ENCODE measurements at places on chromosomes 2 and 18. TPM values are rescaled to one million over a fixed set of nuclear protein-coding genes. Genes with fewer than 3 reads are reported as not detected.

SCN7A gene
- total RNA-seq = 40.0 TPM

GLI2 gene
- 23.6 TPM for total RNA-seq

NT5C1B gene
- total RNA-seq = not detected

NYAP2 gene
- total RNA-seq = not detected

- no peaks in the 10 kb centered on the region for H3K4me1 ChIP-seq
- no peak overlapping the region for H3K27ac ChIP-seq
- H3K4me3 ChIP-seq = no peak overlapping the region
- no peaks in the 10 kb centered on the region for H3K36me3 ChIP-seq
- H3K27me3 ChIP-seq = no peaks in the 10 kb centered on the region
Observed at GRCh38 chr18:3153107-3153704, 66.6 kb downstream of the MYOM1 start.

- no peaks in the 10 kb centered on the region for H3K36me3 ChIP-seq
- DNase-seq = no peak
- H3K27ac ChIP-seq = no peak overlapping the region
Observed at GRCh38 chr2:67510745-67511144, 113.6 kb downstream of the ETAA1 start.

- H3K27ac ChIP-seq = no peak overlapping the region
- H3K4me1 ChIP-seq = no peaks in the 10 kb centered on the region
- DNase-seq = no peak
- no peak overlapping the region for H3K4me3 ChIP-seq
- no peaks in the 10 kb centered on the region for H3K36me3 ChIP-seq
Observed at GRCh38 chr2:230665263-230665691, 47.4 kb upstream of the CAB39 start.

DNA sequence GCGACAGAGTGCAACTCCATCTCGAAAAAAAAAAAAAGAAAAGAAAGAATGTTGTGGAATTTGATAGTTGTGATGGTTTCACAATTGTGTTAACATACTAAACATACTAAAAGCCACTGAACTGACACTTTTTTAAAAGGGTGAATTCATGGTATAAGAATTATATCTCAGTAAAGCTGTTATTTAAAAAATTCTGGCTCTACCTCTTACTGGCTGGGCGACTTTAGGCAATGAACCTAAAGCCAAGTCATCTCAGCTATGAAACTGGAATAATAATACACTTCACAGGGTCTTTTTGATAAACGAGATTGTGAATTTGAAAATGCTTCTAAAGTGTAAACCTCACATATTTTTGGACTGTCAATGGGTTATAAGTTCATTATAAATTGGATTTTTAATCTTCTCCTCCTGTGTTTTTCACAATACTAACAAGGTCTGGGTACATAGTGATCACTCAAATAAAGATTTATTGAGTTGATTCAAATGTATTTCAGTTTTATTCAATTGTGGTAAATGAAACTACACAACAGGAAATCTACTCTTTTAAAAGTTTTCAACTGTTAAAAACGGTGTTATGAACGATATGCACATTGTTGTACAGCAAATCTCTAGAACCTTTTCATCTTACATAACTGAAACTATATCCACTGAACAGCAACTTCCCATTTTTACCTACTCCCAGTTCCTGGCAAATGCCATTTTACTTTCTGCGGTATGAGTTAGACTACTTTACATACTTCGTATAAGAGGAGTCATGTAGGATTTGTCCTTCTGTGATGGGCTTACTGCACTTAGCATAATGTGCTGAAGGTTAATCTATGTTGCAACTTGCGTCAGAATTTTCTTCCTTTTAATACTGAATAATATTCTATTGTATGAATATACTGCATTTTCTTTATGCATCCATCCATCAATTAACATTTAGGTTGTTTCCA, 43.0 kb upstream of the GTF2A1L start:
- H3K27ac ChIP-seq = no peak overlapping the region
- DNase-seq = no peak
- H3K4me1 ChIP-seq = no peaks in the 10 kb centered on the region
- H3K27me3 ChIP-seq = no peaks in the 10 kb centered on the region
- no peak overlapping the region for H3K4me3 ChIP-seq

All from uterus (tissue), 4 donors.